ENCODE measurements at places on chromosomes 1 and 21.

- DNase-seq, result no peak
Observed at GRCh38 chr1:154720328-154721297, 112.6 kb upstream of the ADAR start.

DNA sequence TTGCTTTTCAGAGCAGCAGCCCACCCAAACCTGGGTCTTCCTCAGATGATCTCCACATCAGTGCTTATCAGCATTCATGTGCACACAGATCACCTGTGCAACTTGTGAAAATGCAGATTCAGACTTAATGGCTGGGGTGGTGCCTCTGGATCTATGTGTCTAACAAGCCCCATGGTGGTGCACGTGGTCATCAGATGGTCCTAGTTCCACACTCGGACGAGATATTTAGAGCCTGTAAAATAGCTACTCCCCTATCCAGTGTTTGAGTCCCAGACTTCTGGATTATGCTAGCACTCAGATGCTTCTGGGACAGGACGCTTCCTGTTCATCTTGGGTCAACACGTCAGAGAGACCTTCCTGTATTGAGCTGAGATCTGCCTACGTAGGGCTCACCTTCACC lies 114.2 kb downstream of the LIPI start:
- no peak for DNase-seq

- no peak for DNase-seq
Observed at GRCh38 chr21:44854391-44854663, 19.2 kb downstream of the PTTG1IP start.

- no peak for DNase-seq
Observed at GRCh38 chr1:65724151-65724550, 68.5 kb upstream of the PDE4B start.

GRCh38 chr1:195663549-195664280 lies 944.5 kb downstream of the KCNT2 start:
- no peak for DNase-seq

GRCh38 chr1:63779338-63780211 lies 5.8 kb downstream of the ROR1 start:
- DNase-seq, result no peak

DNA sequence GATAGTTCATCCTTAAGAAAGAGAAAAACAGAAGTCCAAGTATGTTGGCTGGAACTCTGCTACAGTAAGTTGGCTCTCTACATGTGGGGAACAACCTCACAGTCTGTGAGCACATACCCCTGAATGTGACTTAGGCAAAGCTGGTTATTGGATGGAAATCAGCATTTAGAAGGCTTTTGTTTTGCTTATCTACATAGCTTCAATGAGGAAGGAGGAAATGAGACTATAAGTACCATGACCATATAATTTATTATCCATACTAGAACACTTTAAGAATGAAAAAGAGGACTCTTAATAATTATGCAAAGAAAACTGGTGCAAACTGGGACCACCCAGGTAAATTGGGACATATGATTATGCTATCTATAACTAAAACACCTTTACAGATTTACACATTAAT lies 31.7 kb upstream of the CD55 start:
- no peak for DNase-seq

GRCh38 chr1:61191433-61191720 lies 109.0 kb downstream of the NFIA start:
- DNase-seq, result no peak

DNA sequence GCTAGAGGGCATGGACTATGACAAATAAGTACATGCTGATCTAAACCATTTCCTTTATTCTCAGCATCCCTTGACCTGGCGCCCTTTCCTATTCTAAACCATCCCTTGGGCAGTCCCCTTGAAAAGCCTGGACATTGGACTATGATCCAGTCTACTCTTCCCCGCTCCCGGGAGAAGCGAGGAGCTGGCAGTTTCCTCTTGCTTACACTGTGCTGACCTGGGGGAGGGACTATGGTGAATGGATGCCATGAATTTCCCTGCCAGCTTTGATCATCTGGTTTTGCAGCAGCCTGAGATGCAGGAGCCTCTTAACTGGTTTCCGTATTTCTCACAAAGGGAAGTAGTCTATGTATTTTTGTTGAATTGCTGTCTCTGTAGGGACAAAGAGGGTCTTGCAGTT lies 121.7 kb downstream of the KIF26B start:
- DNase-seq, result no peak

DNA sequence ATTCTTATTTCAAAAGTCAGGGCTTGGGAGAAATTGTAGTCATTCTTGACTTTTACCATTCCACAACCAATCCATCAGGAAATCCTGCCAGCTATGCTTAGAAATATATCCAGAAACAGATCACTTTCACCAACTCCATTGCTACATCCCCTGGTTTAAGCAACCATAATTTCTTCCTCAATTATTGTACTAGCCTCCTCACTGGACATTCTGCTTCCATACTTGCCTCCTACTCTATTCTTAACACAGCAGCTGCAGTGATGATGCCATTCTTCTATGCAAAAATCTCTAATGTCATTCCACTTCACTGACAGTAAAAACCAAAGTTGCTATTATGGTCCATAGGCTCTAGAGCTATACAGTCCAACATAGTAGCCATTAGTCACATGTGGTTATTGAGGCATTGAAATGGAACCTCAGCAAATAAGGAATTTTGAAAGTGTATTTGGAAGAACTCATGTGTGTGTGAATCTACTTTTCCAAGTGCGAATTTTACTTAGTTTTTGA lies 110.7 kb upstream of the KIAA0040 start:
- DNase-seq, result no peak

DNA sequence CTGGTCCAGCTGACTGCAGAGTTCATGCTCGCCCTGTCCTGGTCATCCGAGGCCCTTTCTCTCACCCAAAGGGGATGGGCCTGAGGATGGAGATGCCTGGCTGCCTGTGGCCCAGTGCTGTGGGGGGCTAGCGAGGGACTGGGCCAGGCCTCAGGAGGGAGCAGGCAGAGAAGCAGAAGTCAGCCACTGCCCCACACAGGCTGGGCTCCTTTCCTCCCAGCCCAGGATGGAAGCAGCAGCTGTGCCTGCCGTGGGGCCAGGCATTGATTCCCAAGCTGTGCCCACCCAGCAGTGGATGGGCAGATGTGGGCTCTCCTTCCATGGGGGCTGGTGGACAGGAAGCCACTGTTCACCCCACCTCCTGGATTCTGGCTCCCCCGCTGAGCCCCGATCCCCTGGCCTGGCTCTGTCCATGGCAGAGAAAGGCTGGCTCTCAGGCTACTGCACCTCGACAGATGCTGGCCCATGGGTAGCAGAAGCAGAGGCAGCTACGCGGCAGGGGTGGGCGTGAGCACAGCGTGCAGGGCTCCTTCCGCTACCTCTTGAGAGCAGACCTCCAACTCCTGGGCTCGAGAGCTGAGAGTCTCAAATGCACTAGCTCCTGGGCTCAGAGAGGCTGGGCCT lies 24.6 kb downstream of the RUNX3 start:
- DNase-seq, result no peak

DNA sequence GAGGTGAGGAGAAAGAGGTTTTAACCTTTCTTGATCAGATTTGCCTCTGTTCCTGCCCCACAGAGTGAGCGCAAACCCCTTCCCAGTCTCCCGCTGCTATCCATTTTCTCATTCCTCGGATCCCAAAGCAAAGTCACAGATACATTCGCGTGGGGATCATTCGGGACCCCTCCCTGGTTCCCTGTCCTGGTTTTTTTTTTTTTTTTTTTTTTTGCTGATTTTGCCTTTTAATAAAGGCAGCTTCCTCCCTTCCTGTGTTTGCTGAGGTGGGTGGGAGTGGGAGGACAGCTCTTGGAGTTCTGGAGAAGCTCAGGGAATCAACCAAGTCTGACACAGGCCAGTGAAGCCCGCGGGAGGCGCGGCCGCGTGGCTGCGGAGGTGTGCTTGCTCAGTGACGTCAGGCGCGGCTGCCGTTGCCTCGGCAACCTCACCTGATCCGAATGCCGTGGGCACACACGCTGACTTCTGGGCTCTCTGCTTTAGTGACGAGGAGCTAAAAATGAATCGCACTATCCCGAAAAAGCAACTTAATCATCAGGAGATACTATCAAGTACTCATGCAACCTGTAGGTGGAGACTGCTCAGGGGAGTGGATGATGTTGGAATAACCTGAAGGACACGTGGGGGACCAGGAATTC lies 106.4 kb downstream of the TBX19 start:
- DNase-seq, result peak; percentile 34

GRCh38 chr1:51100264-51100880 lies 1.7 kb upstream of the C1orf185 start:
- DNase-seq, result no peak

DNA sequence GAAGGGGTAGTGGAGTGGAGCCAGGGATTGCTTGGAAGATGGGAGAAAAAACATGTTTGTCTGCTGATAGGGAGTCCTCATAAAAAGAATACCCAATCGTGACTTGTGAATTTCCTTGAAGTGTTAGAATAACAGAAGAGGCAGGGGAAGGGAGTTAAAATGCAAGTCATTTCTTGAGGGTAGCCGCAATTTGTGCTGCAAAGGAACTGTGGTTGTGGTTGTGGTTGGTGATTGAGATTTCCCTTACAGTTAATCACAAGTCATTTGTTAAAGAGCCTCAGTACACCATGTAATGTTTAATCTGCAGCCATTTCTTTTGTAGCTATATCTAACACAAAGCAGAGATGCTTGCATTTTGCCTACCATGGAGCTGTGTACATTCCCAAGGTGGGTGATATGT lies 38.5 kb upstream of the EGLN1 start:
- DNase-seq, result peak; percentile 17

DNA sequence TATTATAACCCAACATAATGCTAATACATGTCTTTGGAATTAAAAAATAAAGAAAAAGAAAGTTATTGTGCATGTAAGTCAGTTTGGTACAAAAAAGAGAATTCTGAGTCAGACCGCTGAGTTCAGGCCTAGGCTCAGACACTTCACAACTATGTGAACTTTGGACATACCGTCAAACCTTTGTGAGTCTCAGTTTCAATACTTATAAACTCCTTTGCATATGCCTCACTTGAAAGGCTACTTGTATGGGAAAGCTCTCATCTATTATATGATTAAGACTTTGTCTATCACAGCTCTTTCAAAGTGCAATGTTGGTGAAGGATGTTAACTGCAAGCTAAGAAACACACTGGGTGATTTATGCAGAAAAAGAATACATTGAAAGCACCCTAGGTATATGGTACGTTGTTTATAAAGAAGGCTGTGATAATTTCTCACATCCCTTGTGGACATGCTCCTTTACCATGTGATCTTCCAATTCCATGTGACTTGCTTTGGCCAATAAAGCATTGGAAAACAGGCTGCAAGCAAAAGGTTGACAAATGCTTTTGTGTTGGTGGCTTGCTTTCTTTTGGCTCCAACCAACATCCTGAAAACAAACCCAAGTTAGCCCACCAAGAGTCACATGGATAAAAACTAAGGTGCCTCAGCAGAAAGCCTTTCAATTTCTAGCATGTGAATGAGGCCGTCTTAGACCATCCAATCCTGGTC lies 49.6 kb downstream of the INTS7 start:
- no peak for DNase-seq

GRCh38 chr1:51061231-51061918 lies 40.7 kb upstream of the C1orf185 start:
- DNase-seq, result no peak

- DNase-seq, result no peak
Observed at GRCh38 chr1:240691909-240692705, 80.2 kb upstream of the GREM2 start.

DNA sequence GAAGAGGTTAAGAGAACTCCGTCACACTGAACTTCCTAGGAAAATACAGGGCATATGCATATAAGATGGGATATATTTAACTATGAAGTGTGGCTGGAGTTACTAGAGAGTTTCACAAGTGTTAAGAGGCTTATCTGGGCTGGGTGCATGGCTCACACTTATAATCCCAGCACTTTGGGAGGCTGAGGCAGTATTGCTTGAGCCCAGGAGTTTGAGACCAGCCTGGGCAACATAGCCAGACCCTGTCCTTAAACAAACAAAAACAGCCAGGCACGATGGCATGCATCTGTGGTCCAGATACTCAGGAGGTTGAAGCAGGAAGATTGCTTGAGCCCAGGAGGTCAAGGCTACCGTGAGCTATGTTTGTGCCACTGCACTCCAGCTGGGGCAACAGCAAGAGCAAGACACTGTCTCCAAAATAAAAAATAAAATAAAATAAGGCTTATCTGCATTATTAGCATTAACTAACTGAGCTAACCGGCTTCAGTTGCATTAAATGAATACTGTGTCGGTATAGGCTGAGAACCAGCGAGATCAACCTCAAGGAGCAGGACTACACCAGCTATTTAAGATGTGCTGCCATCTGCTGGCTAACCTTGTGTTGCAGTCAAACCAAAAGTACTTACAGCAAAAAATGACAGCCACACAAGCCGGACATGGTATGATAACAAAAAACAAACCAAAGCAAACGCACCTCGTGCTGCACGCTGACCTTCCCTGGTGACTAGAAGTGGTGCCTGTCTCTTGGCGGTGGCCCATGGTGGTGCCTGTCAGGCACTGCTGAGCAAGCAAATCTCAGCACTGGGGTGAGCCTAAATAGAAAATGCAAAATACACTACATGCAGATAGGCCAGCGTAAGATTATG lies 19.7 kb upstream of the RBBP5 start:
- peak; percentile 29 for DNase-seq

GRCh38 chr1:239814306-239814881 lies 277.3 kb upstream of the FMN2 start:
- DNase-seq, result no peak

DNA sequence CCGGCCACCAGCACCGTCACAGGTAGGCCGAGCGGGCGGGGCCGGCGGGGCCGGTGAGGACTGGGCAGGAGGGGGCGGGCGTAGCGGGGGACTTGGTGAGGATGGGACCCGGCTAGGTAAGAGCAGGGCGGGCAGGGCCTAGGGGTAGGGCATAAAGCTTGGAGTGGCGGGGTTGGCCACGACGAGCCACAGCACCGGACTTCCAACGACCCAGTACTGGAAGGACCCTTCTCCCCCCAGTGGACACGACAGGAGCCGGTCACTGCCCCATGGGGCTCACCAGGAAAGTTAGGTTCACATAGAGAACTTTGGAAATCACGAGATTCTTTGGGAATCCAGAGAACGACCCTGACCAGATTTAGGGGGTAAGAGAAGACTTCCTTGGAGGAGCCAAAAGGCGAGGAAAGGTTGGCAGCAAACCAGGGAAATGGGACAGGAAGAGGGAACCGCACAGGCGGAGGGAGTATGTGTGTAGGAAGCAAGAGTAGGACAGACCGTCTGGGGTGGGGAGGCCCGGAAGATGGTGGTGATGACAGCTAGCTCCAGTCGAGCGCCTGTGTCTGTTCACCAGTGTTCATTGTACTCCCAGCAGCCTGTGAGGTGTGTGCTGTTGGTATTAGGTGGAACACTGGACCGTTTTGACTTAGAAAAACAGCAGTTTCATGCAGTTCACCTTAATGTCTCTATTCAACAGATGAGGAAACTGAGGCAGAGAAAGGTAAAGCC lies 20.4 kb downstream of the ZNF362 start:
- DNase-seq, result no peak

- DNase-seq, result no peak
Observed at GRCh38 chr1:184734980-184735379, 19.7 kb downstream of the EDEM3 start.

Data from stimulated activated CD4-positive, alpha-beta T cell treated with anti-CD3 and anti-CD28 coated beads, Interleukin-1b, Interleukin-23, amount 100 ng/mL, for 1 hour (primary cell).